ENCODE measurements at places on chromosomes 11 and 22.
A peak's percentile ranks its signal among the peaks of the same experiment; 100 is the strongest.

GRCh38 chr11:91497847-91498246, 726.8 kb upstream of the FAT3 start:
- DNase-seq = no peak

- DNase-seq = no peak
These were observed 41.2 kb upstream of the POLD3 start for GRCh38 chr11:74550991-74551753.

DNA sequence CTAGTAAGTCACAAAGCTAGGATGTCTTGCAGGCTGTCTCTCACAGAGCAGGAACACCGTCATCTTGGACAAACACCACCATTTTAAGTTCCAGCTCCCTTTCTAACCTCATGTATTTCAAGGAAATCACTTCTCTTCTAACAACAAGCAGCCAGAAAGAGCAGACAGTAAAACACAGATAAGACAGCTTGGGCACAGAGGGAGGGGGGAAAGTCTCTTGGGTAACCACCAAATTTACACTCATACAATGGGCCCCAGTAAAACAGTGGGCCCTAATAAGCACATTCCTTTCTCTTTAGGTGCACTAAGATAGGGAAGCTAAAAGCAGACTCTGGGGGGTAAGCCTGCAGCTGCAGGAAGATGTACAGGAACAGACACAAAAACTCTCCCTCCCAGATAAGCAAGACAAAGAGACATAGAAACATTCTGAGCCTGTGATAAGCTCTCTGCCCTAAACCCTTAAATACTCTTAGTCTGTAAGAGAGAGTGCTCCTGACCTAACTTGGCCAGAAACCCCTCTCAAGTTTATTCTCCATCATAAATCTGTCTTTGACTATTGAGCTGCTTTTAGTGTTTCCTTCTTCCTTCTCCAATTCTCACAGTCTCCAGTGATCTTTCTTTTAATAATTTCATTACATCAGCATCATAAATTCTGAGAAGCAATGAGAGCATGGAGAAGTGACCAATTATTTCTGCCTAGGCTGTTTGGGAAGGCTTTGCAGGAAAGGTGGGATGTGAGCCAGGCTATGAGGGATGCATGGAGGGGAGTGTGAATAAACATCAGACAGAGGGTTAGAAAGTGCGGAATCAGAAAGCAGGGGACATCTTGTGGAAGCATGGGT, 7.4 kb downstream of the OR10D3 start:
- no peak for DNase-seq

DNA sequence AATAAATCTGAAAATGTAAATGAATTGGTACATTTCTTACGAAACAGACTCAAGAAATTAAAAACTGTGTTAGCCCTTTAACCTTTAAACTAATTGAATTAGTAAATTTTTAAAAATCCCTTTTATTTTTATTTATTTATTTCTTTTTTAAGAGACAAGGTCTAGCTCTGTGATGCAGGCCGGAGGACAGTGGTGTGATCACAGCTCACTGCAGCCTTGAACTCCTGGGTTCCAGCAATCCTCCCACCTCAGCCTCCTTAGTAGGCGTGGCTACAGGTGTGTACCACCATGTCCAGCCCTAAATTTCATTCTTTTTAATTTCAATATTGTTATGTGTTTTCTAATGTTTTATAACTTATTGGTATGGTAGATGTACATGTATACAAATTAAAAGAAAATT, 72.6 kb downstream of the MYEOV start:
- no peak for DNase-seq

- no peak for DNase-seq
These were observed 1.4 kb downstream of the LRRC74B start for GRCh38 chr22:21047035-21047661.

- no peak for DNase-seq
These were observed 310.2 kb downstream of the TBC1D22A start for GRCh38 chr22:47072642-47072967.

GRCh38 chr11:813456-814096, 3.8 kb downstream of the RPLP2 start:
- DNase-seq = no peak

DNA sequence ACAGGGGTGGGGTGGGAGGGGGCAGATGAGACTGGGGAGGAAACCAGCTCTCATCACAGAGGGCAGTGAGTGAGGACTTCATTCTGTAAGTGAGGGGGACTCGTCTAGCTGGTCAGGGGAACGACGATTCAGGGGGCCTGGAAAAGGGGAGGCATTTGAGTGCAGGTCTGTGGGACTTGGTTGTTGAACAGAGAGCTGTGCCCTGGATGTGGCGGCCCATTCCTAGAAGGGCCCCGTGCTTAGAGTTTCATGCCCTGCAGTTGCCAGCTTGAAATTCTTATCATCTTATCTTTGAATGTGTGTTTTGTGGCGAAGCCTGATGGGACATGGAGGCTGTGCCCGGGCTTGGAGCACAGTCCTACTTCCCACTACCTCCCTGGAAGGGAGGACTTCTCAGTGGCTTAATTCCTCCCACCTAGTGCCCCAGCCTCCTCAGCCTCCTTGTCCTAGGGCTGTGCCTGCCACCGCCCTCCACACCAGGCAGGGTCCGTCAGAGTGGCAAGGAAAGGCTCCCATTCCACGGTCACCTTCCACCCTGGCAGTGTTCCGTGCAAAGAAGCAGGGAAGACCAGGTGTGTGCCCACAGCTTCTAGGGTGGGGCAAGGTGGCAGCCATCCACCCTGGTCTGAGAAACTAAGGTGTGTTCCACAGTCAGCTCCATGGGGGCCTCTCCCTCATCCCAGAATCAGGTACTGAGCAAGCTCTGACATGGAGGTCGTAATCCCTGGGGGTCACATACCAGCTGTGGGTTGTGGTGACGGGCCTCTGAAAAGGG, 59.7 kb upstream of the LMO1 start:
- DNase-seq = no peak

DNA sequence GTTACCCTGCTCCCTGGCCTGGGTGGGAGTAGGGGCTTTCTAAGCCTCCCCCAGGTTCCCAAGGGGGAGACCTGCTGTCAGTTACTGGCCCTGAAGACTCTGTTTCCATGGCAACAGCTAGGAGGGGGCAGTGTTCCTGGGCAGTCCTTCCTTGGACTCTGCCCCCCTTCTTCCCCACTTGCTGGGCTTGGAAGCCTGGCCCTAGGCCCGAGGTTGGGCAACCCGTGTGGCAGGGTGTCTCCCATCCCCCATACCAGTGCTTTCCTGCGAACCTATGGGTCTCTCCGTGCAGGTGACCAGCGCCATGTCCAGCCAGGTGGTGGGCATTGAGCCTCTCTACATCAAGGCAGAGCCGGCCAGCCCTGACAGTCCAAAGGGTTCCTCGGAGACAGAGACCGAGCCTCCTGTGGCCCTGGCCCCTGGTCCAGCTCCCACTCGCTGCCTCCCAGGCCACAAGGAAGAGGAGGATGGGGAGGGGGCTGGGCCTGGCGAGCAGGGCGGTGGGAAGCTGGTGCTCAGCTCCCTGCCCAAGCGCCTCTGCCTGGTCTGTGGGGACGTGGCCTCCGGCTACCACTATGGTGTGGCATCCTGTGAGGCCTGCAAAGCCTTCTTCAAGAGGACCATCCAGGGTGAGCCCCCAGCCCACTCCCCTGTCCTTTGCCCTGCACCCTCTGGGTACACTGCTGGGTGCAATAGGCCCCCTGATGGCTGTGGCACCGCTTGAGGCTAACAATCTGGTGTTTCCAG, 1.7 kb downstream of the ESRRA start:
- DNase-seq = peak; percentile 86

DNA sequence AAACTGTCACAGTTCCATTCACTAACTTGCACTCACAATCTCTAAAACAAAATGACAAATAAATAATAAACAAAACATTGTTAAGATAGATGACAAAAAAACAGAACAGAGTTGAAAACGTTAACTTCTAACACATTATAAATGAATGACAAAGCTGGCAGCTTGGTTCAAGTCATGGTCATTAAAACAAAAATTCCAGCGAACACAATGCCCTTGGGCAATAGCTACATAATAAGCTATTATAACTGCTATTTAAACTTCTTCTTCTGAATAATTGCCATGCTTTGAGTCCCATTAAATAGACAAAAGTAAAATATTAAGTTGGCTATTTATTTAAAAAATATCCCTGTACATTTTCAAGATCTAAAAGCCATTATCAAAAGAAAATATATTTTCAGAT, 54.7 kb downstream of the PICALM start:
- DNase-seq = no peak

GRCh38 chr11:7977232-7977917, 9.8 kb upstream of the EIF3F start:
- DNase-seq = no peak

DNA sequence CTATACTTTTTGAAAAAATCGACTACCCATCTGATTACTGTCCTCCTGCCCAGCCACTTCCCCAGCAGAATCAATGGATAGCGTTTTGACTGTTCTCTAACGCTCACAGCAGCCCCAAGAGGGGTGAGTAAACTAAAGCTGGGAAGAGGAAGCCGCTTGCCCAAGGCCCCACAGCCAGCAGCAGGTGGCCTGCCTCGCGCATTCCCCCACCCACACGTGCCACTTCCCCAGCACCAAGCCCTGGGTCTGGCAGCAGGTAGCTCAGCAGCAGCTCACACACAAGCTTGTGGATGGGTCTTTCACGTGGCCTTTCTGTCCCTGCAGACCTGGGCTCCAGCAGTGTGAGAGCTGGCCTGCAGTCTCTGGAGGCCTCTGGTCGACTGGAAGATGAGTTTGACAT, 34.3 kb downstream of the TOM1 start:
- DNase-seq = no peak

DNA sequence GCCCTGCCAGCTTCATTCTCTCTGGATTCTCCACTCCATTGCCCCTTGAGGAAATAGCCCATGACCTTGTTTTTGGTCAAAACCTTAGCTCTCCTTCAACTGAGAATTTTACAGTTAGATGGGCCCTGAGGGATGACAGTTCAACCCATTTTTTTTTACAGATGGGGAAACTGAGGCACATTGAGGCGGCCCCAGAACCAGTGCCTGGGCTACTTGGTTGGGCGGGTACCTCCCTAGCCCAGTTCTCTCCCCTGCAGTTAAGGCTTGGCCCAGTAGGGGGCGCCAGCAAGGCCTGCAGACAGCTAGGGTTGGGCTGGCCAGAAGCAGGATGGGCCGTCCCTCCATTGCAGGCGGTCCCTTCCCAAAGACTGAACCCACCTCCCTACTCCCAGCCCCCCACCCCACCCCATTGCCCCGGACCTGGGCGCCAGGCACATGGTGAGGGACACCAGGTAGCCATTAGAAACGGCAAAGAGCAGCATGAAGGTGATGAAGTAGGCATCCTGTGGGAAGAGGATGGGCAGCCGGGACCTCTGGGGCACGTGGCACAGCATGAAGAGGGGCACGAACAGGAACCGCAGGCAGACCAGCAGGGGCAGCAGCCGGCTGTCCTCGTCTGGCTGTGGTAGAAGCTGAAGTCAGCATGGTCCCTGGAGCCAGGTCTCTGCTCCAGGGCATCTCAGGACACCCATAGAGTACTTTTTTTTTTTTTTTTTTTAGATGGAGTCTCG, 7.6 kb downstream of the SLC29A2 start:
- DNase-seq = peak; percentile 32

- DNase-seq = no peak
These were observed 60.7 kb downstream of the RAB38 start for GRCh38 chr11:88114486-88115045.

Data from hepatocyte (in vitro differentiated cells).